ENCODE measurements at places on chromosomes 7 and 10. TPM values are rescaled to one million over a fixed set of nuclear protein-coding genes. Genes with fewer than 3 reads are reported as not detected.

Gene SNCG
- total RNA-seq = 2.4 TPM

Gene TAS2R60
- not detected for total RNA-seq

Gene C10orf53
- not detected for total RNA-seq

Gene UNCX
- total RNA-seq = not detected

Gene LRGUK
- 0.88 TPM for total RNA-seq

Gene UTF1
- total RNA-seq = not detected

Gene CRHR2
- total RNA-seq = not detected

Gene ZNF277
- 69.8 TPM for total RNA-seq

Gene DNAH11
- total RNA-seq = under 0.01 TPM

Gene MKX
- 15.3 TPM for total RNA-seq

GRCh38 chr7:53609185-53609584 lies 573.8 kb downstream of the POM121L12 start:
- H3K27me3 ChIP-seq = no peaks in the 10 kb centered on the region
- no peak overlapping the region for H3K4me3 ChIP-seq
- DNase-seq = no peak
- H3K36me3 ChIP-seq = no peaks in the 10 kb centered on the region
- H3K4me1 ChIP-seq = no peaks in the 10 kb centered on the region

GRCh38 chr7:36131026-36131425 lies 22.0 kb upstream of the EEPD1 start:
- H3K4me3 ChIP-seq = no peak overlapping the region
- H3K27ac ChIP-seq = no peak overlapping the region
- H3K4me1 ChIP-seq = peaks cover 13% of the 10 kb centered on the region
- H3K27me3 ChIP-seq = peaks cover 7% of the 10 kb centered on the region

- H3K27me3 ChIP-seq = no peaks in the 10 kb centered on the region
- peak overlapping the region; percentile 69 for H3K27ac ChIP-seq
- peak; percentile 93 for DNase-seq
- H3K4me1 ChIP-seq = peaks cover 15% of the 10 kb centered on the region
Measured at GRCh38 chr7:2572101-2572842, 13.5 kb downstream of the IQCE start.

DNA sequence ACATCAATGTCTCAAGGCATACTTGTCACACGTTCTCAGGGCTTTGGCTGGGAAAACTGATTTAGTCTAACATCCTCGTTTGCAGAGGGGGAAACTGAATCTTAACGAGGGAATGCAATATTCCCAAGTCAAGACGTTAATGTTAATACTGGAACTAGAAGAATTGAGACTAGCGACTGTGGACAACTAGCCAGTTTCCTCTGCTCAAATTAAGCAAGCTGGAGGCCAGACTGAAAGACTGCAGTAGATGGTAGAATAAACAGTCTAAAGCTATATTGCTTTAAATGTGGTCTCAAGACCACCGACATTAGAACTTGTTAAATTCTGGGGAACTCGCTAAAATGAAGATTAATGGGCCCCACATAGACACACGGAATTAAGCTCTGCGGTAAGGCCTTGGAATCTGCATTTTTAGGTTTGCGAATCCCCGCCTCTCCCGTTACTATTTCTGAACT lies 639 bp upstream of the TFAM start:
- H3K36me3 ChIP-seq = peaks cover 16% of the 10 kb centered on the region
- peak overlapping the region; percentile 94 for H3K4me3 ChIP-seq
- DNase-seq = peak; percentile 84
- H3K27me3 ChIP-seq = no peaks in the 10 kb centered on the region
- H3K4me1 ChIP-seq = peaks cover 8% of the 10 kb centered on the region

DNA sequence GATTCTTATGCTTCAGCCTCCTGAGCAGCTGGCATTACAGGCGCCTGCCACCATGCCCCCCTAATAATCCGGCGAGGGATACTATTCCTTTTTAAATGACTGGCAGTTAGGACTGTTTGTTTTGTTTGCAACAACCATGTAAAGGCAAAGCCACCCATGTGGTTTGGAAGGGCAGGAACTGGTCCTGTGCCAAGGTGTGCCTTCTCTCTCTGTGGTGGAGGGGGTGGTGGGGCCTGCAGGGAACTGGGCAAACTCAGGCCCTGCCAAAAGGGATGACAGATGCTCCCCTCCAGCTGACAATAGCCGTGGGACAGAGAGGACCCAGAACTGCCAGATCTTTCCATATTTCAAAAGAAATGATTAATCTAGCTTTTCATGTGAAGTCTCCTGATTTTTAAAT lies 23.5 kb upstream of the WAPL start:
- no peaks in the 10 kb centered on the region for H3K27me3 ChIP-seq
- no peak for DNase-seq
- H3K4me3 ChIP-seq = no peak overlapping the region
- no peaks in the 10 kb centered on the region for H3K36me3 ChIP-seq

- H3K4me3 ChIP-seq = no peak overlapping the region
- H3K4me1 ChIP-seq = no peaks in the 10 kb centered on the region
- no peak overlapping the region for H3K27ac ChIP-seq
- no peaks in the 10 kb centered on the region for H3K36me3 ChIP-seq
Measured at GRCh38 chr7:155594961-155595366, 48.6 kb upstream of the CNPY1 start.

GRCh38 chr7:22190736-22191135 lies 166.2 kb downstream of the RAPGEF5 start:
- no peaks in the 10 kb centered on the region for H3K27me3 ChIP-seq
- DNase-seq = no peak
- no peak overlapping the region for H3K4me3 ChIP-seq
- no peaks in the 10 kb centered on the region for H3K36me3 ChIP-seq

DNA sequence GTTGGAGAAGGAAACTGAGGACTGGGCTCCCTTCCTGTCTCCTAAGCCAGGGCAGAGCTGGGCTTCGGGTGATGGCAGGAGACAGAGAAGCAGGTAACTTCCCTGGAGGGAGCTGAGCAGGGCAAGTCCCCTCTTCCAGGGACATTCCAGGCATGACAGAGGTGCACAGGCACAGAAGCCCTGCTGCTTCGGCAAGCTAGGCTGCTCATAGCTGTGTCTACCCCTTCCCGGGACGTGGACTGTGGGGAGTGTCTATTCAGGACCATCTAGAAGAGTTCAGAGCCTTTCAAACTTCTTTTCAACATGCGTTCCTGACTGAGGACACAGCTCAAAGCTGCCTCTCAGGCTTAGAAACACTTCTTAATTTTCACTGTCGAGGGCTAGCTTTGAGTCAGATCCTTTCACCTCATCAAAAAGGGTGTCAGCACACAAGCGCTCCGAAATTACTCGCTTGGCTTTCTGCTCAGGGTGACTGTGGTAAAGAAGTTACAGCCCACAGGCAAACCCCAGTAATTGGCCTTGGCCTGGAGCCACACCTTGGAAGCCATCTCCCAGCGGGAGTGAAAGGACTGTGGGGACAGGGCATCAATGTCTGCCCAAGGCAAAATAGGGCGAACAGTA lies 63.7 kb upstream of the STEAP1B start:
- H3K27me3 ChIP-seq = no peaks in the 10 kb centered on the region
- H3K27ac ChIP-seq = peak overlapping the region; percentile 96
- peaks cover 63% of the 10 kb centered on the region for H3K4me1 ChIP-seq
- no peak for DNase-seq
- no peaks in the 10 kb centered on the region for H3K36me3 ChIP-seq
- peak overlapping the region; percentile 63 for H3K4me3 ChIP-seq

DNA sequence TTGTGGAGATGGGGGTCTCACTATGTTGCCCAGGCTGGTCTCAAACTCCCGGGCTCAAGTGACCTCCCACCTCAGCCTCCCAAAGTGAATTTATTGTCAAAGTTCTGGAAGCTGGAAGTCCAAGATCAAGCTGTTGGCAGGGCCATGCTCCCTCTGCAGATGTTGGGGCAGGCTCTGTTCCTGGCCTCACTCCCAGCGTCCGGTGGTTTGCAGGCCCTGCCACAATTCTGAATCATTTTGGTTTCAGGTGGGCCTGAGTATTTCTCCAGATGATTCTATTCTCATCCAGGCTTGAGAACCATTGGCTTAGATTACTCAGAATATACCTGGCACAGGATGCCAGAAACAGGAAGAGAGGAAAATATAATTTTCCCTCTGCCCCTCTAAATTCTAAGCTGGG lies 737.4 kb downstream of the TNS3 start:
- H3K27me3 ChIP-seq = no peaks in the 10 kb centered on the region
- no peaks in the 10 kb centered on the region for H3K36me3 ChIP-seq
- H3K4me1 ChIP-seq = peaks cover 18% of the 10 kb centered on the region

GRCh38 chr7:42736931-42737330 lies 174.9 kb downstream of the C7orf25 start:
- H3K4me1 ChIP-seq = peaks cover 6% of the 10 kb centered on the region
- H3K36me3 ChIP-seq = no peaks in the 10 kb centered on the region

DNA sequence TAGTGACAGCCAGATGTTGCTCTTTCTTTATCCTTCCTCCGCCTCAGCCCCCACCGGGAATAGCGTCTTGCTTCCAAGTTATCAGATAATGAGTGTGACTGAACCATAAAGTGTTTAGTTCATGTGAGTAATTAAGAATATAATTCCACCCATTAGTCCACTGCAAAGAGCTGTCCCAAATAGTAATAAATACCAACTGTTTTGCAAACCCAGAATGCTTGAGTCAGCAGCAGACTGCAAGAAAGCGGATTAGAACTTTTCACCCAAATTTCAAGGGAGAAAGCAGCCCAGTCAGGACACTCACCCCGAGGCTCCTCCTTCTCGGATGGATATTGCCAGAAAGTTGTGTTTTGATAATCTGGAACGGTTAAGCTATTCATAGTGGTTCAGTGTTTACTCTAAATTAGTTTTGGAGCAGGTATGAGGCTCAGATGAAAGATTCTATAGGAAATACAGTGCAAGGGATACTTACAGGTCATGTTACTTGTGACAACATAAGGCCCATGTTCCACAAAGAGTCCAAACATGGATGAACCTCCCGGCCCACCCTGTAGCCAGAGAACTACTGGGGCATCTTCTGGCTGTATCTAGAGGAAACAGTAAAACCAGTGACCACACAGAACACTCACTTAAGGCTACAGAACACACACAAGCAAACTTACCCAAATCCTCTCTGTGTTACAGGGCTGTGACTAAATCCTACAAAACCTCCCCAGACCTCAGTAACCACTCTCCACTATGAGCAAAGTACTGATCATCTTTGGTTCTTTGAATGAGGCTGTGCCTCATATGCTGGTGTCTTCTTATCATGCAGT lies 50.5 kb downstream of the CPVL start:
- H3K4me1 ChIP-seq = no peaks in the 10 kb centered on the region
- peak; percentile 64 for DNase-seq

- peak overlapping the region; percentile 94 for H3K4me3 ChIP-seq
- H3K36me3 ChIP-seq = no peaks in the 10 kb centered on the region
- peaks cover 18% of the 10 kb centered on the region for H3K4me1 ChIP-seq
- no peaks in the 10 kb centered on the region for H3K27me3 ChIP-seq
- peak overlapping the region; percentile 63 for H3K27ac ChIP-seq
- peak; percentile 77 for DNase-seq
Measured at GRCh38 chr7:82443036-82443546, 486 bp downstream of the CACNA2D1 start.

DNA sequence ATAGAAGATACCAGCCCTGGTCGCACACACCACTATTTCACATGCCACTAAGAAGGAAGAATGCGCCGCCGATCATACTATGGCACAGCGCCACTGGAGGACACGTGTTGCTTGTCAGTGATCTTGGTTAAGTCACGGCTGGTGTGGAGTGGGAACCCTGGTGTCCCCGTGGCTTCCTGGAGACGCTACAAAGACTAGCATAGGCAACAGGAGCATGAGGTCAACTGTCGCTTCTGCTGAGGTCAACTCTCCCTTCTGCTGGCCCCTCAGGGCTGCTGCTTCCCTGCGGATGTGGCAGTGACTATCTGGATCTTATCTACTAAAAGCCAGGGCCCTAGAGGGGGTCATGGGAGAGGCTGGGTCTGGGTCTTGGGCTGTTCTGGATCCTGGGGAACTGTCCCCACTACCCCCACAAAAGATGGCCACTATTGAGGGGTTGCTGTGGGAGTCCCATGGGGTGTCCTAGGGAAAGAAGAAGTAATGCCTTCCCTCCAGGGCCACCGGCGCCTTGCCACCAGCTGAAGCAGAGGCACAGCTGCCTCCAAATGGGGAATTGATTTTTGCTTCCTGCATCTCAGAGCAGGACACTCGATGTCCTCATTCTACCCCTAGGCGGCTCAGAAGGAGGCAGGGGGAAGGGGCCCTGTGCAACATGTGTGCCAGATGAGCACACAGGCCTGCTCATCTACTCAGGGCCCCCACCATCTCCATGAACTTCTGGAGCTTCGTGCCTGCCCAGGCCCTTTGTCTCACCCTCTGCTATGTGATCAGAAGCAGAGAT lies 76.6 kb upstream of the PPIF start:
- H3K27me3 ChIP-seq = no peaks in the 10 kb centered on the region
- peak overlapping the region; percentile 98 for H3K27ac ChIP-seq
- peaks cover 59% of the 10 kb centered on the region for H3K4me1 ChIP-seq
- H3K4me3 ChIP-seq = no peak overlapping the region

DNA sequence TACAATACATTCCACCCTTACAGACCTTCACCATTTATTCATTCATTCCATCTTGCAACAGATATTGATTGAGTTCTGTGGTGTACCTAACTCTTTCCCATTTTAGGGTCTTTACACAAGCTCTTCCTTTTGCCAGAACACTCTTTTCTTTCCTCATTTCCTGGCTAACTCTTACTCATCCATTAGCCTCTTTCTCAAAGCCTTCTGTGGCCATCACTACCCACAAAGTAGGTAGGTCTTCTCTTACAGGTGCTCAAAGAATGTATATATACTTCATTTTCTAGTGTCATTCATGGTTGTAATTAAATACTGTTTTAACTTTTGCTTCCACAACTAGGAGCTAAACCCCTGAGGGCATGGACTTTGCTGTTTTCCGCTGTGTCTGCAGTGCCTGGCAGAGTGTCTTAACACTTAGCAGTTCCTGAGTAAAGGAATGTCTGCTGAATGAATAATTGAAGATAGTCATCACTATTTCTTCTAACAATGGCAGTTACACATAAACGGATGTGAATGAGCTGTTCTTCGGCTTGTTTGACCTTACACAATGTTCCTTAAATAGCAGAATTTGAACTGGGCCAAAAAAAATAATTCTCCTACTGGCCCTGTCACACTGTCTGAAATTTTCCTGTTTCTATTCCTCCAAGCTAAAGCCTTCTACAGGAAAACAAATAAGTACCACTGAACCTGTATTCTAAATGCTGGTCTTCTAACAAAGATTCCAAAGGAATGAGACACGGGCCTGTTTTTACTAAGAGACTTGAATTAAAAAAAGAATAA lies 15.1 kb downstream of the BCAP29 start:
- peaks cover 24% of the 10 kb centered on the region for H3K4me1 ChIP-seq
- H3K4me3 ChIP-seq = no peak overlapping the region
- H3K36me3 ChIP-seq = peaks cover 20% of the 10 kb centered on the region
- DNase-seq = no peak
- peak overlapping the region; percentile 80 for H3K27ac ChIP-seq

- no peaks in the 10 kb centered on the region for H3K27me3 ChIP-seq
- H3K4me1 ChIP-seq = peaks cover 56% of the 10 kb centered on the region
- peak overlapping the region; percentile 79 for H3K27ac ChIP-seq
- peaks cover 22% of the 10 kb centered on the region for H3K36me3 ChIP-seq
- no peak overlapping the region for H3K4me3 ChIP-seq
- peak; percentile 4 for DNase-seq
Measured at GRCh38 chr10:69332278-69333010, 54.1 kb downstream of the HK1 start.

- no peak overlapping the region for H3K4me3 ChIP-seq
- H3K36me3 ChIP-seq = no peaks in the 10 kb centered on the region
- no peak overlapping the region for H3K27ac ChIP-seq
- H3K27me3 ChIP-seq = no peaks in the 10 kb centered on the region
- H3K4me1 ChIP-seq = peaks cover 9% of the 10 kb centered on the region
Measured at GRCh38 chr10:89563861-89564478, 28.6 kb upstream of the SLC16A12 start.

Measured in osteoblast (primary cell).